ENCODE measurements at places on chromosomes 5 and 9.

DNA sequence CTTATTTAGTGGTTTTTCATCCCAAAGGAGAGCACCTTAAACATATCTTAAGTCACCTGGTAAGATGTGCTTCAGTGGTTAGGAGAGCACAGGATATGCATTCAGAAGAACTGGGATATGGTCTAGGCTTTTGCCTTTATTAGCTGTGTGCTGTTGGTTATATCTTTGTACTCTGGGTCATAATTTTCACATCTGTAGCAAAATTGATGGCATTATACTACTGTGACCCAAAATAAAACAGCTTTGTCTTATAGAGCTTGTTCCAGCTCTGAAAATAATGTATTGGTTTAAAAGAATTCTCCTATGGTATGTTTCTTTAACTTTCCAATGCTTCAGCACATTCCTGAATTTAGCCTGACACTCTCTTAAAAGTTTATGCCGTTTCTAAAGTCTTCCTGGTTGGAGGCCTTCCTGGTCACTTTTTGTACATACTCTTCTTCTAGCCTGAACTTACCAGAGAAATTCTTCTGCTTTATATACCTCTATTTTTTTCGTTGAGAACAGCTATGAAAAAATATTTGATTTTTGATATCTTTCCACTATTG, 337.1 kb upstream of the MPDZ start:
- no peak for DNase-seq

DNA sequence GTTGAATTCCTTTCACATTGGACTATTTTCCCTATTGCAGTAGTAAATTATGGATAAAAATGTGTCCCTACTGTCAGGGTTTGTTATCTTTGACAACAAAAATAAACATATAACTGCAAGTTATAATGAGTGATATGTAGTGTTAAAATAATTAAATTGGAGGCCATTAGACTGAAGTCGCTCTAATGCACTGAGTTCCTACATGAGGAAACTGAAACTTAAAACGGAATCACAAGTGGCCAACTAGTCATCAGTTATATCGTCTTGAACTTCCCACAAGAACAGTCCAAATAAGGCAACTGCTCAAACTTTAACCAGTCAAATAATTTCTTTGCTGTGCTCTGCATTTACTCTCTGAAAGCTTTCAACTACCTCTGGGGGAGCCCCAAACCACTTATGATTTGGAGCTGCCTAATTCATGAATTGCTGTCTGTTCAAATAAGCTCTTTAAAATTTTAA, 2.1 kb upstream of the IFT74 start:
- DNase-seq: no peak

GRCh38 chr5:150780816-150781221, 2.3 kb downstream of the SMIM3 start:
- peak; percentile 85 for DNase-seq

DNA sequence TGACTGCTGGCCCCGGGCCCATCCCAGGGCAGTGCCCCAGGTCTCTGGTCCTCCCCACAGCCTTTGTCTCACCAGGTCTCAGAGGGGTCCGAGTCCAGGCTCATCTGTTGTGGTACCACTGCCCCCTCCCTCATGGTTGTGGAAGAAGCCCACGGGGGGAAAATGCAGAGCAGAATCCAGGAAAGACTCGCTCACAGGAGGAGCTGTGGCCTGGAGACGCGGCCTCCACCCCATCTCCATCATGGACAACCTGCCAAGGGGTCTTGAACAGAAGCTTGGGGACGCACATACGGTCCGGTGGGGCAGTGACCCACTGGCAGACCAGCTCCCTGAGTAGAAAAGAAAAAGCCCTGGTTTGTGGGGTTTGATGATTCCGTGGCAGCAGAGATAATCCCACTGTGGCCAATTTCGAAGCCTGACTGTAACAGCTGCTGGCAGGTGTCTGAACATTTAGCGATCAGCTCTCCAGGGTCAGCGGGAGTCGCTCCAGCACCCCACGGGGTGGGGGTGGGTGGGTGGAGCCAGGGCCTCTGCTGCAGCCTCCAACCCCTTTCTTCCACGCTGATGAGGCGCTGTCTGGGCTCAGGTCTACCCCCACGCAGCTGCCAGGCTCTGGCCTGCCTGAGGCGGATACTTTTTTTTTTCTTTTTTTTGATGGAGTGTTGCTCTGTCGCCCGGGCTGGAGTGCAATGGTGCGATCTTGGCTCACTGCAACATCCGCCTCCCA, 1.9 kb upstream of the GRIN1 start:
- no peak for DNase-seq

- no peak for DNase-seq
Measured at GRCh38 chr5:111530298-111530740, 18.0 kb upstream of the STARD4 start.

DNA sequence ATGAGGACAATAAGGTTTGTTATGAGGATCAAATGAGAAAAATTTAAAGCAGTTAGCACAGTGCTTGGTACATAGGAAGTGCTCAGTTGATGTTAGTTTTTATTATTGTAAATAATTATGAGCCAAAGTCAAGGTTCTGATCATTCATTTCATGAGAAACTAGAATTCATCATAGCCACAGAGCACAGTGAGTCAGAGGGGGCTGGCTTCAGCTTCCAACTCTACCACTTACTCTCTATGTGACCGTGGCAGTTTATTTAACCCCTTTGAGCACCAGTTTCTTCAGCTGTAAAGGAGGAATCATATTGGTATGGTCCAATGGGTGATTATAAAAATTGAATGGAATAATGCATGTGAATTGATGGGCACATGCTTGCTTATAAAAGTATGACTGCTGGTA, 39.4 kb downstream of the KLHL3 start:
- DNase-seq: no peak

- DNase-seq: no peak
Measured at GRCh38 chr9:78130004-78130403, 98.4 kb upstream of the GNAQ start.

- no peak for DNase-seq
Measured at GRCh38 chr9:128551657-128552152, 682 bp upstream of the SPTAN1 start.

DNA sequence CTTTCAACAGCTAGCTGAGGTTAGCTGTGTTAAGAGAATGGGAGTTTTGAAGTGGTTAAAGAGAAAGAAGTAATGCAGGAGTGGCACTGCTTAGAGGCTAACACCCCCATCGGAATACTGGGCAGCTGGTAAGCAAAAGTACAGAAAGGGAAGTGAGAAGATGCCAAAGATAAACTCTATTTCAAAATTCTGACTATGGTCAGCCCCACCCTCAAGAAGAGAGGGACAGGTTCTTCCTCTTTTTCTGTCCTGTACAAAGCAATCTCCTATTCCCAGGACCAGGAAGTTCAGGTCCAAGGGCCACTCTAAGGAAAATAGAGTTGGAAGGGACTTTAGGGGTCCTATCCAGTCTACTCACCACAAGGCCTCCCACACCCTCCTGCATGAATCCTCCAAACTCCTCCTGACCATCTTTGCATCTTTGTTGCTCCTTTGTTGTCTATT, 45.9 kb upstream of the JAK2 start:
- no peak for DNase-seq

DNA sequence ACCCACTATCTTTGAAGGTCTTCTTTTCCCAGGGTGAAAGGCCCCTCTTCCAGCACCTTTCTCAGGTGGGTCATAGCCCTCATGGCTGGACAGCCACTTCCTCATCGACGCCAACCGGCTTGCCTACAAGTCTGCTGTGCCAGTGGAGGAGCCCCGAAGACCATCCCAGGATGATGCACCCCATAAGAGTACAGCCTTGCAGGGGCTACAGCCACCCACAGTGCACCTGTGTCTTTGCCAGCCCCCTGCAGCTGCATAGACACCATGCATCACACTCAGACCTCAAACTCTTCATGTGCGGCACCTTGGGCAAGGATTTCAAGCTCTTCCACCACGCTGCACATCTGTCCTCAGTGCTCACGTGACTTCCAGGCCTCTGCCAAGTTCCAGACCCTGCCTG, 173.4 kb downstream of the SLF1 start:
- no peak for DNase-seq

DNA sequence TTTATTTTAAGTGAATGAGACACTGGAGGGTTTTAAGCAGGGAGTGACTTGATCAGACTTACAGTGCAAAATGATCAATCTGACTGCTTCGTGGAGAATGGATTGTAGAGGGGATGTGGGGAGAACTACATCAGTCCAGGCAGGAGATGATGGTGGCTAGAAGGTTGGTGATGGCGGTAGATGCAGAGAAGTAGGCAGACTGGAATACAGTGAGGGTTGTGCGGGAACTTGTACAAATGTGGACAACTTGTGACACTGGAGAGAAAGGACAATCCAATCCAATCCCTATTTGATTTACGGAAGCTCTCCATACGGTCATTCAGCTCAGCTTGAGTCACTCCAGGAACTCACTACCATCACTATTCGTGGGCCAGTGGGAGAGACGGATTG, 593 bp downstream of the TIGD6 start:
- DNase-seq: no peak

DNA sequence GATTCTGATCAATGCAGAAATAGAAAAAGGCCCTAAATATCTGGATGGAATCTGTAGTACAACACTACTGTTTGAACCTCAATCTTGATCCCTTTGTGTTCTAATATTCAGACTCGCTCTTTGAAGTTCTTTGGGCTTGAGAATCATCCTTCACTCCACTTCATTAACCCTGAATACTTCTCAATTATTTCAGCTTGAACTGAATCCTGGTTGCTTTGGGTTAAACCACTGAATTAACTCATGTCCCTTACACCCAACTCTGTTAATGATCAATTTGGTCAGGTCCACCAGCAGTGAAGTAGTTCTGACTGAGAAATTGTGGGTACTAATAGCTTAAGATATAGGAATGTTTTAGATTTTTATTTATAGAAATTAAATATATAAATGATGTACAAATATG, 1707.2 kb upstream of the ACO1 start:
- no peak for DNase-seq

Measured in GM04503 (cell line).